ENCODE measurements at places on chromosomes 7 and 10.

DNA sequence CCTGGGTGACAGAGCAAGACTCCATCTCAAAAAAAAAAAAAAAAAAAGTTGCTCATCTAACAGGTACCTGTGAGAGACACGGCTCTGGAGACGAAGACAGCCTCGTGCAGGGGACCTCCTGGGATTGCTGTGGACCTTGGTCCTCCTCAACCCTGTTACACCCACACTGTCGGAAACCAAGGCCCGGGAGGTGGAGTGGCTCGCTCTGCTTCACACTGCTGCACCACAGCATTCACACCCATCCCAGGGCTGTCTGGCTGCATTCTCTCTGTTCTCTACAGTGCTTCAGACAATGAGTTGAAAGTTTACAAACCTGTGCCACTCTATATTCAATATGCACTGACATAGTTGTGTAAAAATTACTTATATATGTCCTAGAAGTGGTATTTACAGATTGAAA lies 101.0 kb upstream of the TNS3 start:
- no peak for DNase-seq

DNA sequence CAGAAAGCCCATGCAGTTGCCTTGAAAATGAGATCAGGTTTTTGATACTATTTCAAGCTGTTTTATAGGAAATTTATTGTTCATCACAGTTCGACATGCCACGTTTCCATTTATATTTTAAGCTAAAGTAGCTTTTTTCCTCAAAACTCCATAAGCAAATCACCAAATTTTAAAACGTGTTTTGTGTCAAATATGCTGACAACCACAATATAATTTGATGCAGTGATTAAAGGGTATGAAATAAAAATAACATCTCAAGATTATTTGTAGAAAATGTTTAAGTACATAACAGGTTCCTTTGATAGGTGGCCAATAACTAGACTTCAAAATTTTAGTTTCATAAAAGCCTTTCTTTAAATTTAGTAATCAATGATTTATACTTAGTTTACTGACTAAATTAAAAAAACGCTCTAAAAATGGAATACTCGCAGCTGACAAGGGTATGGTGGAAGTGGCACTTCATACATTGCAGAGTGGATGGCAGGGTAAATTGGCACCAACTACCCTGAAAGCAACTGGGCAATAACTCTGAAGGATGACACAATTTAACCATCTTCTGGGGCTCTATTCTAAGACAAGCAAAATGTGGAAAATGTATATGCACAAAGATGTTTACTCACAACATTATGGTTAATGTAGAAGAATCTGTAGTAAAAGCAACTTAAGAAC lies 481.6 kb downstream of the TNS3 start:
- DNase-seq = no peak

DNA sequence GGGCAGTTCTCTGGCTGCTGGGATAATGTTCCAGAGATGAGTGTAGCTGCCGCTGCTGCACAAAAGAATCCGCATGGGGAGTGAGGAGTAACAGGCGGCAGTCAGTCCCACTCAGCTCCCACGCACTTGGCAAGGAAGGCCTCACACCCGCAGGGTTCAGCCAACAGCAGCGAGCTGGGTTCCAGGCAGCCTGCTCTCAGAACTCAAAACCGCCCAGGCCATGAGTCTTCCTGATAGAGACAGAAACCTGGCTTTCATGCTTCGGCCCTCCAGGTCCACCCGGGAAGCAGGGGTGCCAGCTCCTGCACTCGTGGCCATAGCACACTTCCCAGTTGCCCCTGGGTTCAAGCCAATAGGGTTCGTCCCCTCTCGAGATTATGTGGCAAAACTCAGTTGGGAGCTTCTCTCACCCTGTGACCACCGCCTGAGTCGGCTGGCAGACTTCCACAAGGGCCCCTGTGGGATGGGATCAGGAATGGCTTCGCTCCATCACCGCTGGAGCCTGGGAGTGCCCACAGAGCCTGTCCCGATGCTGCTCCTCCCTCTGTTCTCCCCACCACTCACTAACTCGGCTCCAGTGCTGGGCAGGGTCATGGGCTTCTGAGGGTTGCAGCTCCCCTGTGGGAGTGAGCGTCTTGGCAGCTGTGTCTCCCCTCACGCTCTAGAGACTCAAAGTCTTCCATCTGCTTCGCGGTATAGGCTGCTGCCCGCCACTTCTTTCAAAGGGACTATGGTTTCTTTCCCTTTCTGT lies 20.6 kb downstream of the CLRN3 start:
- no peak for DNase-seq

- no peak for DNase-seq
These were observed 27.5 kb upstream of the WAC start for GRCh38 chr10:28505359-28505959.

GRCh38 chr10:92590623-92591549 lies 2.0 kb upstream of the KIF11 start:
- no peak for DNase-seq
